H1 (cell line): ENCODE measurements at places on chromosomes 2 and 18.

DNA sequence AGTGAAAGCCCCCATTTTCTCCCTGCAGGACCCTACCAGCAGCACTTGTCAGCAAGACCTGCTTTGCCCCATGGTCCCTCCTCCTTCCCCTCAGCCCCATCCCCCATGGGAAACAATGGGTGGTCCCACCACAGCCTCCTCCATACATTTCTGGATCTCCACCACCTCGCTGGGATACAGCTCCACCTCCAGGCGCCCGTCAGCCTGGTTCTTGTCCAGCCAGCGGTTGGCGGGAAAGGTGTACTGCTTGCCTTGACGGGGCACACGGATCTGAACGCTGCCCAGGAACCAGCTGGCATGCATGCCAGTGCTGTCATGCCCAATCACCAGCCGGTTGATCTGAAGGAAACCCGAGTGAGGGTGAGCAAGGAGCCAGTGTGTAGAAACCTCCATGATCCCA lies 90.9 kb downstream of the LOXHD1 start:
- DNase-seq = no peak

- DNase-seq = no peak
These were observed 73.4 kb downstream of the ZNF516 start for GRCh38 chr18:76421685-76422078.

DNA sequence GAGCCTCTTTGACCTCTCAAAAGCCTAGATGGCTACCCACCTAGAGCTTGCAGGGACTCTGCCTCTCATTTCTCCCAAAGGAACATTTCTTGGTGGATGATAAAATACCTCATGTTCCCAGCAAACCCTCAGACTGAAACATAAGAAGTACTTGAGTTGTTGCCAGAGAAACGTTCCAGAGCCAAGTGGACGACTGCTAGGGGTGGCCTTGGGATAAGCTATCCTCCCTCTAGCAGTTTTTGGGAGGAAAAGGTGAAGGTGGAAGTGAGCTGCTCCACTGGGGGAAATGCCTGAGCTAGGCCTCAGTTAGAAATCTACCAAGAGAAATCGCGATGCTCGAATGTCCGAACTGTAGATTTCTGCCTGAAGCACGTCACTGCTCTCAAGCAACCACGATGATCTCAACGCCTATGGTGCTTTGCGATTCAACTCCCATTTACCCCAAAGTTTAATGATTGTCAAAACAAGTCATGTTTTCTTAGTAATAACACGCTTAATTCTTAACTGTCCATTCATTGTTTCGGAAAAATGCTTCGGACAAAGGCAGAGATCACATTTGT lies 91.5 kb downstream of the CCBE1 start:
- DNase-seq = no peak

- no peak for DNase-seq
These were observed 125.3 kb downstream of the SH3RF3 start for GRCh38 chr2:109254174-109254904.

GRCh38 chr2:33632831-33633230 lies 33.7 kb upstream of the FAM98A start:
- no peak for DNase-seq

- DNase-seq = no peak
These were observed 174.2 kb downstream of the LNPK start for GRCh38 chr2:175827856-175828255.

GRCh38 chr2:43136876-43137275 lies 89.5 kb downstream of the ZFP36L2 start:
- no peak for DNase-seq

DNA sequence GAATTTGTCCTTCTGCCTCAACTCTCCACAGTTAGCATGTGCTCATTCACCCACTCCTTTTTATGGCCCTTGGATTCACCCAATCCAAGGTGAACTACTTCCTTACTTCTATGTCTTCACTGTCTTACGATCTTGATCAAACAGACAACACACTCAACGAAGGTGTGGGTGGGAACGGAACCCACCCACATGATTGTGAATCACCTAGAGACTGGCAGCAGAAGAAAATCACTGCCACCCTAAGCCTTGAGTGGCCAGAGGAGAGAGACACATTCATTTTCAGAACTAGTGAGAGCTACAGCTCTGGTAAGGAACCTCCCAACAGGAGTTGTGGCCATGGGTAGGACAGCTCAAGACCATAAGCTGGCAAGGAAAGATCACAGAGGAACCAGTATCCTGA lies 194.3 kb downstream of the PLCL1 start:
- no peak for DNase-seq

DNA sequence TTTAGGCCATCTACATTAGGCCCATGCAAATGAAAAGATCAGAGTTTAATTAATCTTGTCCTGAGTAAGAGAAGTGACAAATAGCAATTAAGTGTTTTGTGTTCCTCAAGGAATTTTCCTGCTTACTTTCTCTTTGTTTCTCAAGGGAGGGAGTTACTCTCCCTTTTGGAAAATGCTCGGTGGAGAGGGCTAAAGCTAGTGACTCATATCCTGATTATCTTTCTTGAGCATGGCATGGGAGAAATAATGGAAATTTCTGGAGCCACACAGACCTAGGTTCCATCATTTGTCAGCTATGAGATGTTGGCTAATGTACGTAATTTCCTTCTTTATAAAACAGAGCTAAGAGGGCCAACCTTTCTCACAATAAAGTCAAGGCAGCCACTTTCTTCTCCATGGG lies 177.1 kb downstream of the ETAA1 start:
- DNase-seq = no peak

DNA sequence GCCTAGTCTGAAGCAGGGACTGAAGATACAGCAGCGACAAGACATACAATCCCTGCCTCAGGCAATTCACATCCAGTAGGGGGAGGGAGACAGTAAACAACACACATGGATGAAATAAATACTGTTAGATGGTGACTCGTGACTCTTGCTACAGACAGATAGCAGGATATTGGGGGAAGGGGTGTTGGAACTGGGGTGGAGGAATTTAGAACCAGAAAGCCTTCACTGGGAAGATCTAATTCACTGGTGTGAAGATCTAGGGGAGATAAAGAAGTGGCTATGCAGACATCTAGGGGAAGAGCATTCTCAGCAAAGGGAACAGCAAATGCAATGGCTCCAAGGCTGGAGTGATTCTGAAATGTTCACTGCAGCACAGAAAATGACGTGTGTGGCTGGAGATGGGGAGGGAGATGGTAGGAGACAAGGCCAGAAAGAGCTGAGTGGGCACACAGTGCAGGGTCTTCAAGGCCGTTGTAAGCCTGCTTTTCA lies 52.6 kb upstream of the TMEM163 start:
- DNase-seq = no peak

DNA sequence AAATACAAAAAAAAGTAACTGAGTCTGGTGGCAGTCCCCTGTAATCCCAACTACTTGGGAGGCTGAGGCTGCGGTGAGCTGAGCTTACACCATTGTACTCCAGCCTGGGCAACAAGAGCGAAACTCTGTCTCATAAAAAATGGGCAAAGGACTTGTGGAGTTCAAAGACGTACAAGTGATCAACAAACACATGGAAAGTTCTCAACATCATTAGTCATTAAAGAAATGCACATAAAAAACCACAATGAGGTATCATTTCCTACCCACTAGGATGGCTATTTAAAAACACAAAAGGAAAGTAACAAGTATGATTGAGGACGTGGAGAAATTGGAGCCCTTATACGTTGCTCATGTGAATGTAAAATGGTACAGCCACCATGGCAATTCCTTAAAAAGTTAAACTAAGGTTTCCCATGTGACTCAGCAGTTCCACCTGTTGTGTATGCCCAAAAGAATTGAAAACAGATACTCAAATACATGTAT lies 52.3 kb downstream of the RAB10 start:
- DNase-seq = no peak

- DNase-seq = no peak
These were observed 115.7 kb downstream of the MSH2 start for GRCh38 chr2:47518497-47519146.

GRCh38 chr2:181772334-181772733 lies 92.0 kb upstream of the NEUROD1 start:
- DNase-seq = no peak

GRCh38 chr2:226643030-226643945 lies 156.3 kb downstream of the IRS1 start:
- no peak for DNase-seq

DNA sequence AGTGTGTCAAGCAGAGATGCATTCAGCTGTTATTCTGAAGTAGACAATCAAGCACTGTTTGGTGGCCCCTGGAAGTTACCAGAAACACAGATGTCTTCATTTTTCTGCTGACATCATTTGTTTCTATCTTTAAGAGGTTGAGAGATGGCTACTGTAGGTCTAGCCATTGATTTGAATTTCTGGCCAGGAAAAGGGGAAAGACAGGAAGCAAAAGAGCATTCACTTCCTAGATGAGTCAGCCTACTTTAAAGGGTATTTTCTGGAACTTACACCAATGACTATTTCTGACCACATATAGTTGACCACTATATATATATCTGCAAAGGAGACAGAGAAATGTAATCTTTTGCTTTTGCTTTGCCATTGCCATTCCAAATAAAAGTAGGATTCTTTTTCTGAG lies 900.1 kb upstream of the SOX11 start:
- no peak for DNase-seq

- peak; percentile 54 for DNase-seq
These were observed 66.1 kb upstream of the SMAD7 start for GRCh38 chr18:49016648-49017539.
